ENCODE measurements at places on chromosomes 2 and 18.

GRCh38 chr2:16318051-16318450, 347.6 kb downstream of the CYRIA start:
- DNase-seq: no peak

DNA sequence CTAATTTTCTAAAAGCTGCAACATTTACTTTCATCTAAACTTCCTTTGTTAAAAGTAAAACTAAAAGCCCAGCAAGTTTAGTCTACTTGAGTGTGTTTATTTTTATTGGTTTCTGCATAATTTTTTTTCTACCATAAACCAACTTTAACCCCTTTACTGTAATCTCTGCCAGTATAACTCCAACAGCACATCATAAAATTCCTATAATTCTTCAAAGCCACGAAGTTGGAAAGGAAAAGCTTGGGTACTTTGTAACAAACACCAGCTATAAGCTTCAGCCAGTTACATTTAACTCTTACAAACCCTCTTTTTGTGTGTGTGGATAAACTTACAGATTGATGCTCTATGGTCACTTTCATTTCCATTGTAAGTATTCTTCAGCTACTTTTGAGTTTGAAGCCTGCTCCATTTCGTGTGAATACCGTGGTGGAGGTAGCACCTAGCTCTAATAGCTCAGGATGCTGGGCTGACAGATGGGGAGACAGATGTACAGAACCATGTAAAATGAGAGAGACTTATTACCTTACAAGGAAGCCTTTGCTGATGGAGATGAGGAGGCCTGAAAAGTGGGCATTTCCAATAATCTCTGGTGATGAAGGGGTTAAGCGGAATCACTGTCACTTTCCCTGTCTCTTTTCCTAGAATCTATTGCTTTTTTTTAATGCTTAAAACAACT, 42.5 kb downstream of the ZEB2 start:
- DNase-seq: no peak

- no peak for DNase-seq
Measured at GRCh38 chr18:75115514-75115913, 93.4 kb downstream of the PTGR3 start.

- DNase-seq: no peak
Measured at GRCh38 chr2:36476411-36476810, 120.8 kb downstream of the CRIM1 start.

- no peak for DNase-seq
Measured at GRCh38 chr18:38695559-38696280, 1130.1 kb upstream of the CELF4 start.

DNA sequence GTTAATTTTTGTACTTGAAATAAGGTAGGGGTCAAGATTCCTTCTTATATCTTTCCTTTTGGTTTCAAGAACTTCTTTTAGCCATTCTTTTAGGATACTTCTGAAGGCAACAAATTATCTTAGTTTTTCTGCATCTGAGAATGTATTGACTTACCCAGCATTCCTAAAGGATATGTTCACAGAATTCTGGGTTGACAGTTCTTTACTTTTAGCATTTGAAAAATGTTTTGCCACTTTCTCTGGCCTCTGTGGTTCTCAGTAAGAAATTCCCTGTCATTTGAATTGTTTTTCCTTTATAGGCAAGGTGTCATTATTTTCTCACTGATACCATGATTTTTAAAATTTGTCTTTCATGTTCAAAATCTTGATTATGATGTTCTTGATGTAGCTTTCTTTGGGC, 162.4 kb downstream of the GALNT1 start:
- no peak for DNase-seq

- DNase-seq: no peak
Measured at GRCh38 chr18:57930476-57930875, 113.5 kb upstream of the NEDD4L start.

DNA sequence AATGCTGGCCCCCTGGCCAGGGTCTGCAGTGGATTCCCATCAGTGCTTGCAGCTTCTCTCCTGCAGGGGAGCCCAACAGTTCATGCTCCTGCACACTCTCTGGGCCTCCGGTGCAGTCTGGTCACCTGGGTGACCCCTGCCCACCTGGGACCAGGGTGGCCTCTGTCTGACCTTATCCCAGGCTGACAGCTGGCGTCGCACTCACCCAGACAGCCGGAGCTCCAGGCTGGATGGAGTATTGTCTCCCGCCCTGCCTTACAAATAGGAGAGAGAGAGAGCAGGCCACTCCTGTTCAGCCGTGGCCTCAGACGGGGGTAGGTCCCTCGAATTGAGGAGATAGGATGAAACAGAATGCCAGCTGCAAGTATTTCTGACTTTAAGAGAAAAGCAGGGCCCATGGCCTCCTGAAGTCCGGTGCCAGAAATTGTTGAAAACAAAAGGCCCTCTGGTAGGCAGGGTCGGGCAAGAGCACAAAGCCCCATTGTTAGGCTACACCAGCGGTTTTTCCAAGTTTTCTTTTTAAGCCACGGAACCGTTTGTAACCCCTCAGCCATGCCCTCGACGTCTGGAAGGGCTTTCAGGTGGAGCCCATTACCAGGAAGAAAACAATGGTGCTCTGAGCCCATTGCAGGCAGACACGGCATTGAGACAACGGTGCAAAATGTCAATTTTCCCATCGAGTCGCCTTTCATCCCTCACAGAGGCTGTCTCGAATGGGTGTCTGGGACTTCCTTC, 258.4 kb downstream of the BCL11A start:
- DNase-seq: no peak

DNA sequence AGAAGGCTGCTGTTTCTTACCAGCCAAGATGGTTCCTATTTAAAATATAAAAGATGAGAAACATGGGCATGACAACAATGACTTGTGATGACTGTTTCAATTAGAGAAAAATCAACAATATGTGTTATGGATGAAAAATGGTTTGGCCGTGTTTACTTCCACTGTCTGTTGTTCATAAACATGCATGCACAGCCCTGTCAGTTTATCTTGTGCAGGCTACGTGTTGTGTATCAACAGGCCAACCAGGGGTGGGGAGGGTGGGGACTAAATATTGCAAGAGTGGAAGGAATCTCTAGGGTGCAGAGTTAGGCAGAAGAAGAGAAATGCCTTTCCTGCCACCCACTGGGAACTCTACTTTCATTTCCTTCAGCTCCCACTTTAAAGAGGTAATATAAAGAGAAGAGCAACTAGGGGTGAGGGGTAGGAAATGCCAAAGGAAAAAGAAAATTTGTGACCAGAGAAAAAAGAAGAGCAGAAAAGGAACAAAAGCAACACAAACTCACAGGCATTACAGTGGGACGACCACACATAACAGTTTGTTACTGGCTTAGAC, 116.8 kb upstream of the MEIS1 start:
- no peak for DNase-seq

DNA sequence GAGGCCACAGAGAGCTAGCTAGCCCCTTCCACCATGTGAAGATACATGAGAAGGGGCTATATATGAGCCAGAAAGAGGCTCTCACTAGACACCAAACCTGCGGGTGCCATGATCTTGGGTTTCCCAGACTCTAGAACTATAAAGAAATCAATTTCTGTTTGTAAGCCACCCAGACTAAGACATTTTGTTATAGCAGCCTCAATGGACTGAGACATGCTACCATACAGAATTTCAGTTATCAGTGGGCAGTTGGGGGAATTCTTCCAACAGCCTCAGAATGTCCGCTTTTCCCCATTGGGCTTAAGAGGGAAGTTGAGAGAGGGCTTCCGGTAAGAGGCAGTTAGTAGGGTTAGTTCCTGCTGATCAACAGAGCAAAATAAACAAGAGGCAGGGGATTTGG, 39.2 kb downstream of the TNP1 start:
- no peak for DNase-seq

GRCh38 chr18:75241705-75242104, 31.1 kb downstream of the TSHZ1 start:
- DNase-seq: no peak

DNA sequence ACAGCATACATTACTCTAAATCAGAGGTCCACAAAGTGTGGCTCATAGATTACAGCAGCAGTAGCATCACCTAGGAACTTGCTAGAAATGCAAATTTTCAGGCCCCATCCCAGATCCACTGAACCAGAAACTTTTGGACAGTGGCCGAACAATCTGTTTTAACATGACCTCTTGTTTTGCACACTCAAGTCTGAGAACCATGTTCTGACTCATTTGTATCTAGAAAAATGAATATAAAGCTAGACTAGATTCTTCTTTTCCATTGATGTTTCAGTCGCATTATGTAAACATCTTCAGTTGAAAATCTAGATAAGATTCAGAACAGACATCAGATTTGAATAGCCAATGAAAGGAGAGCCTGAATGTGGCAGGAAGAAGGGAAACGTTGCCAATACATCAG, 608.8 kb downstream of the LRP1B start:
- DNase-seq: no peak

GRCh38 chr18:70280007-70280925, 8.6 kb upstream of the SOCS6 start:
- DNase-seq: no peak

GRCh38 chr2:207313947-207314346, 148.2 kb upstream of the KLF7 start:
- no peak for DNase-seq

DNA sequence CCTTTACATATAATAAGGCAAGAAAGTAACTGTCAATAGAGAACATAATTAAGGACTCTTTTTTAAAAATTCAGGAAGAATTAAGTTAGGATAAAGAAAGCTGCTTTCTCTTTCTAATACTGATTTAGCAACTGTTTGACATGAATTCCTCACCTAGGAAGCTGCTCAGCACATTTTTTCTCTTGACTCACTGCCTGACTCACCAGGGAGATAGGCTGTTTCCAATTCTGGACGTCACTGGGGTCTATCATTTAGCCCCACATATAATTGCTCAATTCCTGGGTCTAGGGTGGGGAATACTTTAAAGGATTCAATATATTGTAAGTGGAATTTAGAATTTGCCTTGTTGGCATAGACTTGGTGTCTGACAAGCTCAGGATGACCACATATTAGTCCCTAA, 50.8 kb upstream of the UGP2 start:
- DNase-seq: no peak

- no peak for DNase-seq
Measured at GRCh38 chr2:232203936-232204335, 174.6 kb upstream of the ALPP start.

DNA sequence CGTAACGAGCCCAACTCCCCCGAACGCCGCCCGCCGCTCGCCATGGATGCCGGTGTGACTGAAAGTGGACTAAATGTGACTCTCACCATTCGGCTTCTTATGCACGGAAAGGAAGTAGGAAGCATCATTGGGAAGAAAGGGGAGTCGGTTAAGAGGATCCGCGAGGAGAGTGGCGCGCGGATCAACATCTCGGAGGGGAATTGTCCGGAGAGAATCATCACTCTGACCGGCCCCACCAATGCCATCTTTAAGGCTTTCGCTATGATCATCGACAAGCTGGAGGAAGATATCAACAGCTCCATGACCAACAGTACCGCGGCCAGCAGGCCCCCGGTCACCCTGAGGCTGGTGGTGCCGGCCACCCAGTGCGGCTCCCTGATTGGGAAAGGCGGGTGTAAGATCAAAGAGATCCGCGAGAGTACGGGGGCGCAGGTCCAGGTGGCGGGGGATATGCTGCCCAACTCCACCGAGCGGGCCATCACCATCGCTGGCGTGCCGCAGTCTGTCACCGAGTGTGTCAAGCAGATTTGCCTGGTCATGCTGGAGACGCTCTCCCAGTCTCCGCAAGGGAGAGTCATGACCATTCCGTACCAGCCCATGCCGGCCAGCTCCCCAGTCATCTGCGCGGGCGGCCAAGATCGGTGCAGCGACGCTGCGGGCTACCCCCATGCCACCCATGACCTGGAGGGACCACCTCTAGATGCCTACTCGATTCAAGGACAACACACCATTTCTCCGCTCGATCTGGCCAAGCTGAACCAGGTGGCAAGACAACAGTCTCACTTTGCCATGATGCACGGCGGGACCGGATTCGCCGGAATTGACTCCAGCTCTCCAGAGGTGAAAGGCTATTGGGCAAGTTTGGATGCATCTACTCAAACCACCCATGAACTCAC, 673 bp downstream of the PCBP1 start:
- DNase-seq: no peak

DNA sequence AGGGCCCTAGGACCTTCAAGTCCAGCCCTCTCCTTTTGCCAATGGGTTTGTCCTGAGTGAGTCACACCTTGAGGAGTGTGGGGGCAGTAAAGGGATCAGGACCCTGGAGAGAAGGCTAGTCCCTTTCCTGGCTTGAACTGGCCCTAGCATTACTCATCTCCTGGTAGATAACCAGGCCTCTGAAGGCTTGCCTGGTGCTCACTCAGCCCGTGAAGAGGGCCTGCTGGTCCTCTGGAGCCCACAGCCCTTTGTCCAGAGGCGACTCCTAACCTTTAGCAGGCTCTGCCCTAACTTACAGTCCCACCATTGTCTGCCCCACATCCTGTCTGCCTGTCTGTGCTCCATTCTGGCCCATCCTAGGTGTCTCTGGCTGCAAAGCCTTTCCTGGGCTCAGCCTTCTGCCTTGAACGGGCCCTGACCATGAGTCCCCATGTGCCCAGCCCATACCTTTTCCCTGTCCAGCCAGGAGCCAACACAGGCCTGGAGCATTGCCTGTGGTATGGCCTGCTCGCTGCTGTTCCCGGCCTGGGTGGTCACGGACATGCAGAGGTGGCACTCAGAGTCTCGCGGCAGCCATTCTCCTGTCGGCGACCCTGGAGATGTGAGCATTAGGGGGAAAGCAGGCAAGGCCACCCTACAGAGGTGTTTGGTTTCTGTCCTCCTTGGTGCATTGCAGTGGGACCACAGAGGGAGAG, 5.0 kb downstream of the SFTPB start:
- no peak for DNase-seq

GRCh38 chr2:163595028-163595427, 140.8 kb downstream of the FIGN start:
- DNase-seq: no peak

DNA sequence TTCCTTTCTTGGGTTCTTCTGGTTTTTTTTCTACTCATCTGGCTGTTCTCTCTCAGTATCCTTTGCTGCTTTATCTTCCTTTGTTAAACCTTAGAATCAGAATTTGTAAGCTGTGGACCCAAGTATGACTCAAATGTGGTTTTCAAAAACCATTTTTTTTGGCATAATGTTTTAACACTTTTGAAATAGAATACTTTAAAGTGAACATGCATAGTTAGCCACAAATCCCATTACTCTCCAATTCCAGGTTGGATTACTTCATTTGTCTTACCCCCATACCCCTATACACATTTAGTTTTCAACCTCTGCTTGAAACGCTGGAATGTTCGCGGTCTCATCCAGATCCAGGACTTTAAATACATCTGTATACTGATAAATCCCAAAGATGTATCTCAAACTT, 29.1 kb downstream of the ALMS1 start:
- no peak for DNase-seq

DNA sequence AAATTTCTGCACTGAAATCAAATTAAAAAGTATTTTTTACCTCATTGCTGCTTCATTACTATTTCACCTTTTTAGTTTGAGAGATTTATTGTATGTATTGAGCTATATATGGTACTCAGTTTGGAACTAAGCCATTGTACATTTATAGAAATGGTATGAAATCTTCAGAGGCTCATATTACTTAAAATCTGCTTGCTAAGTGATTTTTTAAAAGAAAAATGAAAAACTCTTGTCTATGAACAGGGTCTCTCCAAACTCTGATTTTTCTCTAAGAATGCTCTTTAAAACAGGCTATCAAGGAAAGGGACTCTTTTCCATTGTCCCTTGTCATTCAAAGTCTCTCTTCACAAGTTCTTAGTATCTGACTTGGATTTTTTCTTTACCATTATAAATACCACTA, 31.8 kb downstream of the C1D start:
- no peak for DNase-seq

GRCh38 chr18:2983296-2983695, 29.6 kb downstream of the LPIN2 start:
- DNase-seq: no peak
